ENCODE measurements at places on chromosomes 16 and 17.
A peak's percentile ranks its signal among the peaks of the same experiment; 100 is the strongest.

GRCh38 chr17:30824002-30824355 lies 513 bp downstream of the CRLF3 start:
- DNase-seq = peak; percentile 39

DNA sequence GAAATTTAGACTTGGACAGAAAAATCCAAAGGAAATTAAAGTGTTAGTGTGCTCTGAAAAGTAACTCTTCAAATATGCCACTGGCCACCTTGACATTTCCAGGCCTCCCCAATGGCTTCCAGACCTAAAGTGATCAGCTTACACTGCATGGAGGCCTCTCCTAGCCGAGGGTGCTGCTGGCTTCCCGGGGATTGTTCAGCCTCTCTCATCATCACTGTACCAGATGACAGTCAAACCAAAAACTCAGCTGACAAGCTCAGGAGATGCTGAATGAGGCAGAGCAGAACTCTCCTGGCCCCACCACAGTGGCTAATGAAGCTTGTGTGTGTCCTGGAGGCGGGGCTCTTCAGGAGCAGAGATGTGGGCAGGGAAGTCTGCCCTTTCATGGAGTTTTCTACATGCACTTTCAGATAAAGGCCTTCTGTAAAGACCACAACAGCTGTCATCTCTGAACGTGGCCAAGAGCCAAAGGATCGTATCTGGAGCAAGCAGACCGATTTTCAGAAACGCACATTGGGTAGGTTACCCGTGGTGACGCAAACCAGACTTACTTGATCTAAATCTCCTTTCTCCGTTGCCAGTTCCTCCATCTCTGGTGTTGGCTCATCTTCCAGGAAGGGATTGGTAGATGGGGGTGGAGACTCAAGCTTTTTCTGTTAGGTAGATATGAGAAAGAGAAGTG lies 113.3 kb downstream of the VPS53 start:
- no peak for DNase-seq

- DNase-seq = no peak
Measured at GRCh38 chr17:77843896-77844295, 114.6 kb upstream of the TNRC6C start.

DNA sequence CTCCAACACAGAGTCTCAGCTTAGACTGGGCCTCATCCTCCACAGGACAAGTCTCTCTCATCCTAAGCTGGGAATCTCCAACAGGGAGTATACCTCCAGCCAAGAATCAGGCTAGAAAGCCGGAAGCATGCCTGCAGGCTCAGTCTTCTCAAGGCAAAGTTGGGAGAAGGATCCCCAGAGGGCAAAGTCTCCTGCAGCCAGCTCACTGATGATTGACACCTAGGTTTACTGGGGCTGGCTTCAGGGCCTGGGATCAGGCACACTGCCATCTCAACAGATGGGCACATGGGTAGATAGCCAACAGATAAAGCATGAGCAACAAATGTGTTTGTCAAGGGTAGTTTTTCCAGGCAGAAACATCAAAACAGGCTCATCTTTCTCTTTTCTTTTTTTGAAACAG lies 56.1 kb upstream of the TOX3 start:
- no peak for DNase-seq

DNA sequence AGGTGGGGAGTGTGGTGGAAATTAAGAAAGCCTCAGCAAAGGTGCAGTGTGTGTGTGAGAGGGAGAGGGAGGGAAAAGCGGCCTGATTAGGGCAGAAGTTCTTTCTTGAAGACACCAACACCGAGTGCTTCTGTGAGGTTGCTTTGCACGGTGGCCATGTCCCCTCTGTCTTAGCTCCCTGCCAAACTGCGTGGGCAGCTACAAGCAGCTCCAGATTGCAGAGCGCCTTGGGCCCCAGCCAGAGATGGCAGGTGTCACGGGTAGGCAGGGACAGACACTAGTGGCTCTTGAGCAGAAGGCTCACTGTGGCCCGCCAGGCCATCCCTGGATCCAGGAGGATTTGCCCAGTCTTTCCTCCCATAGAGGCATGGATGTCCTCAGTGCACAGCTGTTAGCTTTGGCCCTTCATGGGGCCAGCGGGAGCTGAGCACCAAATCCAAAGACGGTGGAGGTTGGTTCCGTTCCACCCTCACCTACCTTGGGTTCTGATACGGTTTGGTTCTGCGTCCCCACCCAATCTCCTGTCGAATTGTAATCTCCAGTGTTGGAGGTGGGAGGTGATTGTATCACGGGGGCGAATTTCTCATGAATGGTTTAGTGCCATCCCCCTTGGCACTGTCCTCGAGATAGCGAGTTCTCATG lies 21.4 kb downstream of the KIAA0513 start:
- DNase-seq = no peak

GRCh38 chr16:12800817-12801216 lies 2.9 kb downstream of the CPPED1 start:
- DNase-seq = no peak

GRCh38 chr16:66254751-66255150 lies 111.7 kb upstream of the CDH5 start:
- DNase-seq = no peak

GRCh38 chr16:16073891-16074881 lies 124.8 kb downstream of the ABCC1 start:
- DNase-seq = no peak

DNA sequence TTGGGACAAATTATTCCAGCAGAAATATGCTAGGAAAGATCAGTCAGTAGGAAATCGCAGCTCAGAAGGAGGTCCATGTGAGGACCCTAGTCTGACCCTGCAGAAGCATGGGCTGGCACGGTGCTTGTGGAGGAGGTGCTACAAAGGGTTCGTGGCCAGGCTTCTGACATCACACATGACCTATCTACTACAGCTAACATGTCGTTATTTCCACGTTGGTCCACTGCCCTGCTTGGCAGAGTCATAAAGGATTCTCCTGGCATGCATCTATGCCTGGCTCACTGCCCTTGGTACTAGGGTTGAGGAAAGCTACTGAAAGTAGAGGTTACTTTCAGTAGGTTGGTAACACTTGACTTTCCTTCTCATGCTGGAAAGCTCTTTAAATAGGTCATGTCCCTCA lies 118.1 kb upstream of the SHISA6 start:
- DNase-seq = no peak

DNA sequence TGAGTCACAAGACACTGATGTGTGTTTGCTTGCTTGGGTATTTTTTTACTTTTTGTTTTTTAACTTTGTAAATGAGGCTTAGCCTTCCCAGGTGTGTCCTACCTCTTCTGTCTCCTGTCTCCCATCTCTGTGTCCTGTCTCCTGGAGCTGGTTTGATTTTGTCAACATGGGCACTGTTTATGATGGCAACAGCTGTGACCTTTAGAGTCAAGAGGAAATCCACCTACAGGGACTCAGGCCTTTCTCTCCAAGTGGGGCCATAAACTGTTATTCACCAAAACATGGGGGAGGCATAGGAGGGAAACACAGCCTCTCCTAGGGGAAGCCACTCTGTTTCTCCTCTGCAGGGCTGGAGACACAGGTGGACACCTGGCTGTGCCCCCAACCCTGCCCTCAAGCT lies 13.1 kb upstream of the PLCG2 start:
- no peak for DNase-seq

GRCh38 chr17:43873091-43873490 lies 26.1 kb downstream of the CD300LG start:
- DNase-seq = no peak

DNA sequence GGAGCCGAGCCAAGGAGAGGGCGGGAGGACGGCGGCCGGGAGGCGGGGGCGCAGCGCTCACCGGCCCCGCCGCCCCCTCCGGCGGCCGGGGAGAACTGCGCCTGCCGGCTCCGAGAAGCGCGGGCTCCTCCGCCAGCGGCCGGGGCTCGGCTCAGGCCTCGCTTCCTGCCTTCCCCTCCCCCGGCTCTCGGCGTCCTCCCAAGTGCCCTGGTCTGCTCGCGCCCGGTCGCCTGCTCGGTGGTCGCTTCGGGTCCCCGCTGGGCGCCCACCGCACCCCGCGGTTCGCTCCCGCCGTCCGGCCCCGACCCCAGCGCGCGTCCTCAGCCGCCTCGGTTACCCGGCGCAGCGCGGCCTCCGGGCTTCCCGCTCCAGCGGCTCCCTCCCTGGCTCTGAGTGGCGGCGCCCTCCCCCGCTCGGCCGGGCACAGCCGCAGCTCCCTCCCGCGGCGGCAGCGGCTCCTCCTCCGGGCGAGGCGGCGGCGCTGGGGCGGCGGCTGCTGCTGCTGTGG lies 313 bp downstream of the UBTF start:
- peak; percentile 73 for DNase-seq

GRCh38 chr17:9472541-9472940 lies 103.1 kb downstream of the STX8 start:
- DNase-seq = no peak

DNA sequence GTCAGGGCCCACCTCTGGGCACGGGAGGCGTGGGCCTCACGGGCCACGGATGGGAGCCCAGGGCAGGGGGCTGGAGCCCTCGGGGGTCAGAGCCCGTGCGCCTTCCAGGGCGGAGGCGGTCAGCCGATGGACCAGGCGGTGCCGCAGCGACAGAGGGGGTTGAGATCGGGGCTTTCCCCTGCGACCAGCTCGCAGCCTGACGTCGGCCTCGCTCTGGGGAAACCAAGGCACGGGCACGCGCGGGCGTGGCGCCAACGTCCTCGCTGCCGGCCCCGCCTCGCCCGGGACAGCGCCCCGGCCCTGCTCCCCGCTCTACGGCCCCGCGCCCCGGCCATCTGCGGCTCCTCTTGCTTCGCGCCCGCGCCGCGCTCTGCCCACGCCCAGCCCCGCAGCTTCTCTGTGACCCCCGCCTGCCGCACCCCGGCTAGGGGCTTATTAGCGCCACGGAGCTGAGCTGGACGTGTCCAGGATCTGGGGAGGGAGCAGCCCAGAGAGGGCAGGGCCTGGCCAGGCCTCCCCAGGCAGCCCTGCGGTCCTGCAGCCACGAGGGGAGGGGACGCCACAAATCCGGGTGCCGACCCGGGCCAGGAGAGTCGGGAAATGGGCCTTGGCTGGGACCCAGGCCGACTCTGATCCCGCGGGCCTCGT lies 13.5 kb downstream of the ACTG1 start:
- DNase-seq = no peak

Data from CD4-positive, alpha-beta T cell treated with Interleukin-21 for 1 hour (primary cell).